ENCODE measurements at places on chromosomes 7 and 10.

GRCh38 chr7:127347567-127348246 lies 44.8 kb downstream of the ZNF800 start:
- H3K27ac ChIP-seq, result no peak overlapping the region
- H3K4me1 ChIP-seq, result peaks cover 26% of the 10 kb centered on the region
- DNase-seq, result peak; percentile 57
- peak overlapping the region; percentile 78 for H3K4me3 ChIP-seq
- peaks cover 7% of the 10 kb centered on the region for H3K27me3 ChIP-seq

- DNase-seq, result no peak
- peaks cover 6% of the 10 kb centered on the region for H3K4me1 ChIP-seq
- no peak overlapping the region for H3K27ac ChIP-seq
- H3K36me3 ChIP-seq, result peaks cover 4% of the 10 kb centered on the region
- peaks cover 17% of the 10 kb centered on the region for H3K27me3 ChIP-seq
These were observed 3.8 kb downstream of the PRAP1 start for GRCh38 chr10:133350950-133351329.

DNA sequence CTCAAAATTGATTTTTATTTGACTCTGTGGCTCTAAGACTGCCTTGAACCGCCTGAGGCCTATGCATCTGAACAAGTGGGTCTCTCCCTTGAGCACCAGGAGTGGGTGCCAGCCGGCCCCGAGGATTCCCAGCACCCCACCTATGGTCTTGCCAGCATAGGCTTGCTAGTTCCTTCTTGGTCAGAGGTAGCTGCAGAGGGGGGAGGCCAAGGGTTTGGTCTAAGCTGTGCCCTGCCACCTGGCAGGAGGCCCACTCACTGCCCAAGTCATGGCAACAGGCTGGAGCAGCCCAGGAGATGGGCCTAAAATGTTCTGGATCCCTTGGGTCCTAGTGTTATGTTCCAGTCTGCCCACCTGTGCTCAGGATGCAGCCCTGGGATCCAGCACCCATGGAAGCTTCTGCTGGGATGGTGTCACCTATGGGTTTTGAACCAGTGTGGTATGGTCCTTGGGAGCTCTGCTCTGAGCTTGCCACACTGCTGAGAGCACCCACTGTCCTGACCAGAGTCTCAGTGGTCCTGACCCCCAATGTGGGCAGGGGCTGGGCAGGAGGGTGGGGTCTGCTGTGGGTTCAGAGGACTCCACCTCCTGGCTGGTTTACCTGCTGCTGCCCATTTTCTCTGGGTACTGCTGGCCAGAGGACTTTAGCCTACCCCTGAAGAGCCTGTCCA lies 12.6 kb downstream of the YKT6 start:
- H3K4me3 ChIP-seq, result no peak overlapping the region
- DNase-seq, result no peak
- H3K27ac ChIP-seq, result peak overlapping the region; percentile 21
- no peaks in the 10 kb centered on the region for H3K27me3 ChIP-seq
- peaks cover 9% of the 10 kb centered on the region for H3K36me3 ChIP-seq

DNA sequence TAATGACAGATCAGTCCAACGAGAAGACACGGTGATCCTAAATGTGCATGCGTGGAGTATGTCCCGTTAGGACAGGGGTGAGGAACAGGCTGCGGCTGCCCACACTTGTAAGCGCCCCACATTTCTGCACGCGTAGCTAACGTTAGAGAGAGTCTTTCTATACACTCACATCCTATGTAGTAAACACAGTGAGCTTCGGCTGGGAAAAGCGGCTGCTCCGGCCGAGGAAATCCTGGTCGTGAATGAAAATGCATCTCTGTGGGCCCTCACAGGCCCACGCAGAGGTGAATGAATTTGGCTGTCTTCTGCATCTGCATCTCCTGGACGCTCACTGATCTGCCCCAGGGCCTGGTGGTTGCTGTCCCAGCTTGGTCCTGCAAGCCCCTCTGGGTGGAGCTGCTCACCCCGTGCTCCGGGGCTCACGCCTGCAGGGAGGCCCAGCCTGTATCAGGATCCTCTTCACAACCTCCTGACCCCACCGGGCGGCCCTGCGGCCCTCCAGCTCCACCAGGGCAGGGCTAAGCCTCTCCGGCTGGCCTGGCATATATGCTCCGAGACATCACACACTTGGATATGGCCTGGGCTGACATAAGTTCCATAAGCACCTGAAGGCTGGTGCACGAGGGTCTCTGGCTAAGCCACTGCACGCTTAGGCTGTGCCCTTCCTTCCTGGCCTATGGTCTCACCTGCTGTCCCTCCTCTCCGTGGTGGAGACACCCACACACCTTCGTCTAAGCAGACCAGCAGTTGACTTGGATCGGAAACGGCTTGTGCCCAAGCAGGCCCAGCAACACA lies 117.9 kb upstream of the DIP2C start:
- H3K36me3 ChIP-seq, result peaks cover 7% of the 10 kb centered on the region
- H3K27ac ChIP-seq, result peak overlapping the region; percentile 29
- no peaks in the 10 kb centered on the region for H3K27me3 ChIP-seq
- no peak for DNase-seq

DNA sequence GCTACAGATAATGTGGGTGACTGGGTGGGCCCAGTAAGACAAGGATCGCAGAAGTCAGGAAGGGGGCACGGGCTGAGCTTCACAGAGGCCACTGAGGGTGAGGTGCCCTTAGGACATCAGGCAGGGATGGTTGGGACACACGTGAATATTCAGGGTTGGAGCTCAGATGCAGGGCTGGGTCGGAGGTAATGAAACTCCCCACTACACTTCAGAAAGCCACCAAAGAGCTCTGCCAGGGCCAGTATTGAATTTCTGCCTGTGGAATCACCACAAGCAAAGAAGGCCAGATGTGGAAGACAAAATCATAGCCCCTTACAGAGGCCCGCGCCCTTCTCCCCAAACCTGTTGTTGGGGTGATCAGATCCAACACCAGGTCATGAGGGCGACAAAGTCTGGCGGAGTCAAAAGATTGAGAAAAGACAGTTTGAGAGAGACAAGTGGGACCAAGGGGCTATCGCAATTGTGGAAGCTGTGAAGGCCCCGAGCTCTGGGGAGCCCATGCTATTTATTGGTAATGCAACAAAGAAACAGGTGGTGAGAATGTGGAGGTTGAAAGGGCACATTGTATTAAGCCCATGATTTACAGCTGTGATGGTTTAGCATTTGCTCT lies 42.4 kb downstream of the STRA8 start:
- no peak for DNase-seq
- H3K36me3 ChIP-seq, result peaks cover 3% of the 10 kb centered on the region
- peak overlapping the region; percentile 21 for H3K27ac ChIP-seq
- H3K4me1 ChIP-seq, result peaks cover 3% of the 10 kb centered on the region
- peaks cover 36% of the 10 kb centered on the region for H3K27me3 ChIP-seq

- H3K4me3 ChIP-seq, result no peak overlapping the region
- no peak overlapping the region for H3K27ac ChIP-seq
- H3K4me1 ChIP-seq, result peaks cover 4% of the 10 kb centered on the region
- DNase-seq, result no peak
These were observed 68.4 kb downstream of the RALA start for GRCh38 chr7:39691821-39692220.

- no peak overlapping the region for H3K27ac ChIP-seq
- no peak for DNase-seq
These were observed 2.5 kb downstream of the HMX2 start for GRCh38 chr10:123150271-123150985.

DNA sequence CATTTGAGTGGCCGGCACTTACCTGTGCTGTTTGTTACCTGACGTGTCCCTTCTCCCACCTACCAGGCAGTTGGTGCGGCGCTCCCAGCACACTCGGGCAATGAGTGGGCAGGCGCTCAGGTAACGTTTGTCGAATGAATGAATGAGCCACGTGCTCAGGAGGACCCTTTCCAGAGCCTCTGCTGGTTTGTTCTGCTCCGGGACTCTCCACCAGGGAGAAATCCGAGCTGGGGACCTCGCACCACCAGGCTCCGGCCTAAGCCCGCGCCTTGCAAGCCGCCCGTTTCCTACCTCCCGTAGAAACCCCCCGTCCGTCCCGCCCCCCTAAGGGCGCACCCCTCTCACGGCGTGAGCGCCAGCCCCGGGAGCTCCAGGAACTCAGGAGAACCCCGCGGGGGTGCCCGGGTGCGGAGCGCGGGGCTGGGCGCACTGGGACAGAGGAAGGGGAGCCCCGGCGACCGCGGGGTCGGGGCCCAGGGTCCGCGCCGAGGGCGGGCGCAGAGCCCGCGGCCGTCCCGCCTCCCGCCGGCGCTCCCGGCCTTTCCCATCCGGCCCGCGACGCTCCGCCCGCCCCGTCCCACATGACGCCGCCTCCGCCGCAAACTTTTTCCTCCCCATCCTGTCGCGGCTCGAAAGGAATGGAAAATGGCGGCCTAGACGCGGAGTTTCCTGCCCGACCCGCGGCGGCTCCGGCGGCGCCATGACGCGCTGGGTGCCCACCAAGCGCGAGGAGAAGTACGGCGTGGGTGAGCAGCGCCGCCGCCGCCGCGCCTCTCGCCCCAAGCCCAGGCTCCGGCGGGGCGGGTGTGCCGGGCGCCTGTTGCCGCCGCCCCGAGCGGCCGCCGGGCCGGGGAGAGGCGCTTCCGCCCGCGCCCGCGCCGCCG lies at the start of gene DOCK1:
Gene DOCK1, plus strand, starts transcription at position 611 of the 884 bp plus-strand sequence. Its CDS starts 90 bp downstream, at position 701.
- no peak within 1 kb of the TSS for H3K27ac ChIP-seq
- peaks cover 4% of the 10 kb centered on the region for H3K36me3 ChIP-seq
- no peak for DNase-seq

- H3K4me1 ChIP-seq, result no peaks in the 10 kb centered on the region
- H3K36me3 ChIP-seq, result no peaks in the 10 kb centered on the region
- H3K27ac ChIP-seq, result no peak overlapping the region
- no peaks in the 10 kb centered on the region for H3K27me3 ChIP-seq
These were observed 221.8 kb upstream of the TMEM72 start for GRCh38 chr10:44689368-44689767.

- peaks cover 7% of the 10 kb centered on the region for H3K4me1 ChIP-seq
- H3K27ac ChIP-seq, result no peak overlapping the region
- no peaks in the 10 kb centered on the region for H3K36me3 ChIP-seq
- no peak for DNase-seq
- no peaks in the 10 kb centered on the region for H3K27me3 ChIP-seq
These were observed 88.0 kb downstream of the NEURL1 start for GRCh38 chr10:103581499-103581898.

DNA sequence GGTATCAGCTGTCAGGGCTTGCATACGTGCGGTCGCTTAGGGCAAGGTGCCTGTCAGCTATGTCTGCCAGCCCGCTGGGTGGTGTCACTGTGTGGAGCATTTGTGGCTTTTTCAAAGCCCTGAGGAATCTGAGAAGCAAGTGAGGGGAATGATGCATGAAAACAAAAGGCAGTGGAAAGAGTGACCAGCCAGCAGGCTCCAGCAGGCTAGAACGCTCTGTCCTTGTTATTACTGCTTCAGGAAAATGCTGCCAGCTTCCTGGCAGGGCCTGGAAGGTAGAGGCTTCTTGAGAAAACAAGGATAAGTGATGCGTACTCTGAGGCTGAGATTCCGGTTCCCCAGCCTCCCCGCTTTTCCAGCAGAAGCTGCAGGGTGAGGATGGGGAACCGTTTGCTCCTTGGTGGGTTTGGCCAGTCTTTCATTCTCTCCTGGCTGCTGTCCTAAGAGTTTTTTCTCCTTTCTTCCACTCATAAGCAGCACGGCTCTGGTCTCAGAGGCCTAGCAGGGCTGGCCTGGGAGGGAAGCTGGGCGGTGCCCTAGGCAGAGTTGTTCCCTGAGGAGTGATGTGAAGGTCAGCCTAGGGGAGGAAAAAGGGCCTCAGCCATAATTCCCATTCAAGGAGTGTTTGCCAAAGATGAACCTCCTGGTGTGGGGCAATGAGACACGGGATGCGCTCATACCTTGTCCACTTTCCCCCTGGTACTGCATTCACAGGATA lies 42.8 kb upstream of the MKLN1 start:
- no peak overlapping the region for H3K4me3 ChIP-seq
- H3K27me3 ChIP-seq, result no peaks in the 10 kb centered on the region
- H3K36me3 ChIP-seq, result no peaks in the 10 kb centered on the region
- no peak overlapping the region for H3K27ac ChIP-seq
- no peak for DNase-seq
- H3K4me1 ChIP-seq, result no peaks in the 10 kb centered on the region

GRCh38 chr10:107139237-107139636 lies 25.3 kb downstream of the SORCS1 start:
- no peak overlapping the region for H3K27ac ChIP-seq
- H3K27me3 ChIP-seq, result no peaks in the 10 kb centered on the region
- no peak overlapping the region for H3K4me3 ChIP-seq
- no peaks in the 10 kb centered on the region for H3K4me1 ChIP-seq

DNA sequence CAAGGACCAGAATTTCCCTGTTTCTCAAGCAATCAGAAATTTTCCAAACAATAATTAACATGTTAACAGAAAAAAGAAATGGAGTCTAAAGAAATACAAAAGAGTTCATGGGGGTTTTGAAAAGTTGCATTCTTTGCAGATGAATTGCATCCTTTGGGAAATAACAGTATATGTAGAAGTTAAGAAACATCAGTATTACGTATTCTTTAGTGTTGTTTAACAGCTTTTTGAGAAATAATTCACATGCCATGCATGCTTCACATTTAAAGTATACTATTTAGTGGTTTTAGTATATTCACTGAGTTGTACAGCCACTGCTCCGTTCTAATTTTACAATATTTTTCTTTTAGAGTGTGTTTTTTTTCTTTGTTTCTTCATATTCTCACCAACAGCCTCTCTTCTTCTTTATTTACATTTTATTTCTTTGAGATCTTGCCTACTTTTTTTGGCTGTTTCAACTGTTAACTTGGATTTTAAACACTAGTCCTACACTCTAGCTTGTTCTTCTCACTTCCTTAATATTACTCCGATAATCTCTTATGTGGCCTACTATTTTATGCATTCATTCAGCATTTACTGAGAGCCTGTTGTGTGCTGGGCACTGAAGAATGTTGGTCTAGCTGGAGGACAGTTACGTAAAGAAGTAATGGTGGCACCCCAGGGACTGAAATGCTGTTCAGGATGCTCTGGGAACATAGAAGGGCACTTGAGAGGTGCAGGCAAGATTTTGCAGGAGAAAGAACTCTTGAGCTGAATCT lies 330.1 kb downstream of the EXOC4 start:
- no peak for DNase-seq
- H3K27ac ChIP-seq, result no peak overlapping the region
- H3K4me1 ChIP-seq, result no peaks in the 10 kb centered on the region
- H3K27me3 ChIP-seq, result no peaks in the 10 kb centered on the region

- no peak overlapping the region for H3K27ac ChIP-seq
- H3K4me1 ChIP-seq, result peaks cover 18% of the 10 kb centered on the region
- no peaks in the 10 kb centered on the region for H3K27me3 ChIP-seq
- no peak for DNase-seq
- H3K36me3 ChIP-seq, result peaks cover 6% of the 10 kb centered on the region
- H3K4me3 ChIP-seq, result no peak overlapping the region
These were observed 46.5 kb downstream of the ABLIM1 start for GRCh38 chr10:114611617-114612016.

DNA sequence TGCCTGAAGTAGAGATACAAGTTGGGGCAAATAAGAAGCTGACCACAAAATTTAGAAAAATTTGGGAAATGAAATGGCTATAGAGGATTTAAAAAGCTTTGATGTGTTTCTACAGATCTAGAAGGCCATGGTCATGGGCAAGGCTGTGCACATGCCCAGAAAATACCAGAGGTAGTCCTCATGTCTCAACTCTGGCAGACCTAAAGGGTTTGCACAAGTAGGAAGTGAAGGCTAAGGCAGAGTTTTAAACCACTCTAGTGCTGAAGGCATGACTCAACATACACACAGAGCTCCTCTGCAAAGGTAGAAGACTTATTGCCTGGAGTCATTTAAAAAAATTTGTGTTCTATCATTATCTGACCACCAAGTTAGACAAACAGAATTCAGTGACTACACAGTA lies 364.6 kb downstream of the CCSER2 start:
- H3K27me3 ChIP-seq, result peaks cover 7% of the 10 kb centered on the region
- no peaks in the 10 kb centered on the region for H3K4me1 ChIP-seq
- H3K27ac ChIP-seq, result no peak overlapping the region
- DNase-seq, result no peak
- no peaks in the 10 kb centered on the region for H3K36me3 ChIP-seq

- no peak overlapping the region for H3K27ac ChIP-seq
- no peak for DNase-seq
- H3K36me3 ChIP-seq, result no peaks in the 10 kb centered on the region
- H3K27me3 ChIP-seq, result no peaks in the 10 kb centered on the region
These were observed 17.6 kb downstream of the CYTH3 start for GRCh38 chr7:6254866-6255265.

Measured in T-helper 17 cell (primary cell).